ENCODE measurements at places on chromosomes 13 and 19.

DNA sequence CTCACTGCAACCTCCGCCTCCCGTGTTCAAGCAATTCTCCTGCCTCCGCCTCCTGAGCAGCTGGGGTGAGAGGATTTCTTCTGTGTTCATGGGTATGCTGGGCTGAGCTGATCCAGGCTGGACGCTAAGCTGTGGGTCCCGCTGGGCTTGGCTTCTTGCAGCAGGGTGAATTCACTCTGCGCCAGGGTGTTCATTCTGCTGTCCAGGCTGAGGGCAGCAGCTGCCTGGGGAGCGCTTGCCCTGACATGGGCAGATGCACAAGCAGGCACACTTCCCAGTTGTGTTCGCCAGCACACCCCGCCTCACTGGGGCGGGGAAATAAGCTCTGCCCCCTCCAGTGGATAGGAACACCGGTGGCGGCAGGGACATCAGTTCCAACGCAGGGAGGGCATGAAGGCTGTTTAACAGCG, 7.3 kb upstream of the INAFM1 start:
- no peak for DNase-seq

GRCh38 chr13:112067871-112068539, 1.1 kb downstream of the SOX1 start:
- no peak for DNase-seq

GRCh38 chr19:35011737-35012682, 11.9 kb downstream of the GRAMD1A start:
- no peak for DNase-seq

DNA sequence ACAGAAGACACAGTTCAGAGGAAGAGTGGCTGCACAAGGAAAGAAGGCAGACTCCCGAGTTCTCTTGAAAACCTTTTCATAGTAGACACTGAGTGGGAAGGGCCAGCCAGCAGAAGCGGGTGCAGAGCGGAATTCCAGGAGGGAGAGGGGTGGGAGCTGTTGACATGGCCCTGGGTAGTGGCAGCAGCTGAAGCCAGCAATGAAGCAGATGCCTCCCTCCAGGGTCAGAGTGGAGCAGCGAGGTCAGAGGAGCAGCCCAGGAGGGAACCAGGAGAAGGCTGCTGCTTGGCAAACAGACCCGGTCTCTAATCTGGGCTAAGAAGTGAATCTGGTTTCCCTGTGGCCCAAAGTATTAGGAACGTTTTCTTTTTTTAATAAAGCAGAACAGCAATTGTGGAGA, 73.9 kb upstream of the SPATA13 start:
- no peak for DNase-seq

GRCh38 chr13:58467176-58467575, 835.6 kb downstream of the PCDH17 start:
- no peak for DNase-seq

- DNase-seq = no peak
Observed at GRCh38 chr13:43797869-43798268, 11.1 kb upstream of the ENOX1 start.

DNA sequence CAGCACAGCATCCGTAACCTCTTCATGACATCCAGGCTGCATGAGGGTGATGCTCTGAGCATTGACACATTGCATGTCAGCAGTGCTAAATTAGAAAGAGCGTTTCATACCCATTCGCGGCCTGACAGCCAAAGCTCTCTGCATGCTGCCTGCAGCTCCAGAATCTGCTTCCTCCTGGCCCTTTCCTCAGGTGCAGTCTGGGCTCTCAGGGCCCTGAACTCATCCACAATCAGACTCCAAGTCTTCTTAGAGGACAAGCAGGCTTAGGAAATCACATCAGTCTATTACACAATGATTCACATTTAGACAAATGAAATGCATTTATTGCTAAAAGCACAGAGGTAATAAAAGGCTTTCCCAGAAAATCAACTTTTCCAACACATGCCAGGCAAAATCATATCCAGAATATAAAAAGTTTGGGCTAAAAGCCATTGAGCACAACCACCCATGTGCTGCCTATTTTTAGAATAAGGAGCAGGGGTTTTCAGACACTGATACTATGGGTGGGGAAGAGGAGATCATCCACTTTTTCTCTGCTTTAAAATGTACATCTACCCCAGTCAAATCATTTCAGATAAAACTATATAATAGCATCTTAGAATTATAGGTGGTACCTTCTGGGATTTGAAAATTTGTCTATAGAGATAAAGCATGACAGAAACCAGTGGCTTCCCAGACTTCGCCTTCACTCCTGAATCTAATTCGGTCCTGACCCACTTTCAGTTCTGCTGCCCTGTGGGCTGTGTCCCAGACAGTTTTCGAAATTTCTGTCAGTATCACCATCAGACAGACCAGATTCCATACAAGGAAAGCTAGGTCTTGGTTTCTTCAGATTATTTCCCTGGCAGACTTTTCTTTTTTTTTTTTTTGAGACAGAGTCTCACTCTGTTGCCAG, 109.3 kb downstream of the COL4A2 start:
- no peak for DNase-seq

GRCh38 chr19:19214892-19215291, 3.1 kb downstream of the NCAN start:
- DNase-seq = peak; percentile 37

DNA sequence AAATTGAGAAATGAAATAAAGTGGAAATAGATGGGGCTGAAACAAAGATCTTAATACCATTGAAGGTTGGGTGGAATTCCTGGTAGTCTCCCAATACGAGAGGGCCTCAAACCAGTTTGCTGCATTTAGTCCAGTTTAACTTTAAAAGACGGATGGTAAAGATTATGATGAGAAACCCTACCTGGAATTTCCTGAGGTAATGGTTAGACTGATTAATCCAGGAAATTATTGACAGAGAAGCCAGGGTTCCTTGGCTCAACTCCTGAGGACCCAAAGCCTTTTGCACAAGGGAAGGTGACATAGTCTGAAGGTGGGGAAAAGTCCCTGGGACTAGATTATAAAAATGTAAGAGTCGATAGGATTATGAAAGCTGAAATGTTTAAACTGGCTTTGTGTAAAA, 133.2 kb upstream of the SLITRK5 start:
- DNase-seq = no peak

- no peak for DNase-seq
Observed at GRCh38 chr13:29922281-29922821, 71.9 kb upstream of the UBL3 start.

DNA sequence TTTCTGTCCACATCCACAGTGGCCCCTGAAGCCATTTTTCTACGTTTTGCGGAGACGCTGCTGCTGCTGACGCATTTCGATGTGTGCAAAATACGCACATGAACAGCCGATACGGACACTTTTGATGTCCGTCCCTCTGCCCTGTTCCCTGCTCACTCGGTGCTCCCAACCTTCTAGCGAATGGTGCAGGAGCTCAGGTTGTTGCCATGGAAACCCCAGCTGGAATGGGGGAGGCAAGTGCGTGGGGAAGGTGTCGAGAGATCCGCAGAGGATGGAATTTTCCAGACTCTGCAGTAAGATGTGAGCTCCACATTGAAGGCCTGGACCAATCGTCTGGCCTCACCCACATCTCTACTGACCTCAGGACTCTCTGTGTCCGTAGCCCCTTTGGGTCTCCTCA, 109.2 kb upstream of the USP29 start:
- no peak for DNase-seq

DNA sequence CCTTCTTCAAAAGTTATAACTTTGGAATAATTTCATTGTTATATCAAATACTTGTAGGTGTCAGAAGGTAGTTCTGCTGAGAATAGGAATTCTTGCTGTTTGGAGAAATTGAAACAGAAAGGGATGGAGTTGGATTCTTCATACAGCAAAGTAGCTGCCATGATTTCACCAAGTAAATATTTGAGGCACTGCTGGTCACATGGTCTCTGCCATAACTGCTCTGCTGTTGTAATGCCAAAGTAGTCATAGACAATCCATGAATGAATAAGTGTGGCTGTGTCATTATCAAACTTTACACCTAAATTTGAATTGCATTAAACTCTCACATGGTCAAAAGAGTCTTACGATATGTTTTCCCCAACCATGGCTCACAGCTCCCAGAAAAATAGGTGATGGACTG, 308.6 kb downstream of the GPC6 start:
- DNase-seq = no peak

DNA sequence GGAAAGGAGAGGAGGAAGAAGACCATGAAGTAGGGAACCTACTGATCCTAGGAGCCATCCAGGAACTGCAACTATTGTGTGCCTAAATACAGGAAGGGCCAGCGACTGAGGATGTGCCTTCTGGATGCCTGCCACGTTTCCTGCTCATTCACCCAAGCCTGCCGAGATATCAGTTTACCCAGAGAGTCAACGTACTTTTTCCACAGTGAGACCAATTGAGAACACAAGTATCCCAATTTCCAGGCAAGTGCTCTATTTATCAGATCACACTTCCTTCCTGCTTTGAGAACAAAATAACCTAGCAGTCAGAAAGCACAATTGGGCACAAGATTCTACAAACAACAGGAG, 122.4 kb downstream of the AKAP11 start:
- DNase-seq = no peak

GRCh38 chr19:42089191-42089750, 13.3 kb downstream of the ZNF574 start:
- no peak for DNase-seq

DNA sequence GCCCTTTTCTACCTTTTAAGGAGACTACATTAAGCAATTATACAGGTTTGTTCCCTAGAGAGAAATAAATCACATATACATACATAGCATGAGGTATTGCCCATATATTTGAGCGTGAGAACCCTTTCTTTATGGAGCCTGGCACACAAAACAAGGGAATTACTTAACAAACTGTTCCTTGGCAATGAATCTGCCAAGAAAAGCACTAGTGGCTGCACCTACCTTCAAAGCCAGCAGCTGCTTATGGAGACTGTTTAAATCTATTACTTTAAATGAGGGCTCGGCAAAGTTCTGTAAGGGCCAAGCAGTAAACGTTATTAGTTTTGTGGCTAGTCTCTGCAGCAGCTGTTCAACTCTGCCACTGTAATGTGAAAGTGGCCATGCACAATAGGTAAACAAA, 7.0 kb downstream of the RFX1 start:
- DNase-seq = no peak

- DNase-seq = no peak
Observed at GRCh38 chr13:81697826-81698225, 1356.9 kb upstream of the SPRY2 start.

All from stimulated activated CD4-positive, alpha-beta T cell treated with anti-CD3 and anti-CD28 coated beads, Interleukin-4, amount 100 ng/mL, for 1 hour (primary cell).